Activated CD4-positive, alpha-beta T cell treated with anti-CD3 and anti-CD28 coated beads, Interleukin-2, amount 50 U/mL, for 16 hours (primary cell): ENCODE measurements at places on chromosomes 16 and 17.

- DNase-seq = no peak
Measured at GRCh38 chr17:76238847-76239537, 1.3 kb downstream of the RNF157 start.

GRCh38 chr17:62882878-62883277, 74.8 kb upstream of the MARCHF10 start:
- DNase-seq = peak; percentile 12

DNA sequence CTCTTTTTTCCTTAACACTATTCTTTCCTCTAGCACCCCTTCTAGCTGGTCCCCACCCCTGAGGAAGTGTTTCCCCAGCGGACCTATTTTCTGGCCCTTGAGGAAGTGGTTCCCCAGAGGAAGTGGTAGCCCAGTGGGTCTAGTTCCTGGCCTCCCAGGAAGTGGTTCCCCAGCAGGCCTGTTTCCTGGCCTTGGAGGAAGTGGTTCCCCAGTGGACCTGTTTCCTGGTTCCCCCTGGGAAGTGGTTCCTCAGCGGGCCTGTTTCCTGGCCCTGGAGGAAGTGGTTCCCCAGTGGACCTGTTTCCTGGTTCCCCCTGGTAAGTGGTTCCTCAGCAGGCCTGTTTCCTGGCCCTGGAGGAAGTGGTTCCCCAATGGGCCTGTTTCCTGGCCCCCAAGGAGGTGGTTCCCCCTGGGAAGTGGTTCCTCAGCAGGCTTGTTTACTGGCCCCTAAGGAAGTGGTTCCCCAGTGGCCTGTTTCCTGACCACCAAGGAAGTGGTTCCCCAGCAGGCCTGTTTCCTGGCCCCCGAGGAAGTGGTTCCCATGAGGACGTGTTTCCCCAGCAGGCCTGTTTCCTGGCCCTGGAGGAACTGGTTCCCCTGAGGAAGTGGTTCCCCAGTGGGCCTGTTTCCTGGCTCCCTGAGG, 58.3 kb downstream of the NTN1 start:
- peak; percentile 5 for DNase-seq

- no peak for DNase-seq
Measured at GRCh38 chr17:43410557-43411368, 12.0 kb downstream of the ARL4D start.

GRCh38 chr17:65514541-65514940, 46.9 kb downstream of the AXIN2 start:
- DNase-seq = peak; percentile 24

DNA sequence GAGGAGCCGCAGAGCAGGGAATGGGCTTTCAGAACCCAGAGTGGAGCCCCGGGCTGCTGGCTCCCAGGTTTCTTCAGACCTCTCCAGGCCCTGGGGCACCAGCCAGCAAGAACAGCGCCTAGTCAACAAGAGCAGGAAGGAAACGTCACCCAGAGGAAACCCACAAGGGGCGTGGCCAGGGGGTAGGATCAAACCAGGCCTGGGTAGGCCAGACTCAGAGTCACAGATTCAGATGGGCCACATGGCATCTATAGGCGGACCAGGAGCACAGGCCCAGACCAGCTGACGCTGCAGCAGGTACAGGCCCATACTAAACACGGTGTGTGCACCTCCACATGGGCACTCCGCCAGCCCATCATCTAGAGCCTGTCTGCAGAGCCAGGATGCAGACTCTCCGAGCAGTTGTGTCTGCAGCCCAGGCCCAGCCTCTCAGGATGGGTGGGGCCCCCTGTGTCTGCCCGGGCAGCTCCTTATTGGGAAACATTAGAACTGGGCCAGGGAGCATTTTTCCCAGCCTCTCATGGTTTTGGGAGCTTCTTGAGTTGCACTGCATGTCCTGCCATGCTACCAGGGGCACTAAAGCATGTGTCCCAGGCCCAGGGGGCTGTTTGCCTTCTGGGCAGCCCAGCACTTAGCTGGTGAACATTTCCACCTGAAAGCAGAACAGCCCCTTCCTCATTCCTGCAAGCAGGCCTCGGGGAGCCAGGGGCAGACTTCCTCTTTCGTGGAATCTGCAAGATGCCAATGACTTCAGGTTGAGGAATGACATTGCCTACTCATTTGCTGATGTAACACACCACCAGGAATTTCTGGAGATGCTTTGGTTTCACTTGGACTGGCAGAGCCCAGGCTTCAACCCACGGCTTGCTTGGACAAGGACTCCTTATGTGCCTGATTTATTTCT, at the start of gene NLRP1:
NLRP1 (minus strand) TSS at position 127 of the 904 bp plus-strand sequence. CDS start 552 bp downstream, outside the sequence.
- DNase-seq = peak; percentile 97

DNA sequence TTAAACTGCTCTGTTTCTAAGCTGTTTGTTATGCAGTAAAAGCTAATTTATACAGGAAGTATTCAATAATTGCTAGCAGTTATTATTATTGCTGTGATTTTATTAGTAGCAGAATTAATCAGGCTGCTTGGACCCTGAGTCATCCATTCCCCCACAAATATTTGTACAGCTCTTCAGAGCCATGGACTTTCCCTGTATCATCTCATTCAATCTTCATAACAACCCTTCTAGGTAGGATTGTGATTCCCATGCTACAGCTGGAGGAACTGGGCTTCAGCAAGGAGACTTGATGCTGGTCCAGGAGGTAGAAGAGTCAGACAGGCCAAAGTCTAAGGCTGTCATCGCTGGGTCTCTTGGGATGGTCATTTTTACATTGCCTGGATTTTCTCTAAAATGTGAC, 208.3 kb downstream of the C16orf95 start:
- DNase-seq = no peak

DNA sequence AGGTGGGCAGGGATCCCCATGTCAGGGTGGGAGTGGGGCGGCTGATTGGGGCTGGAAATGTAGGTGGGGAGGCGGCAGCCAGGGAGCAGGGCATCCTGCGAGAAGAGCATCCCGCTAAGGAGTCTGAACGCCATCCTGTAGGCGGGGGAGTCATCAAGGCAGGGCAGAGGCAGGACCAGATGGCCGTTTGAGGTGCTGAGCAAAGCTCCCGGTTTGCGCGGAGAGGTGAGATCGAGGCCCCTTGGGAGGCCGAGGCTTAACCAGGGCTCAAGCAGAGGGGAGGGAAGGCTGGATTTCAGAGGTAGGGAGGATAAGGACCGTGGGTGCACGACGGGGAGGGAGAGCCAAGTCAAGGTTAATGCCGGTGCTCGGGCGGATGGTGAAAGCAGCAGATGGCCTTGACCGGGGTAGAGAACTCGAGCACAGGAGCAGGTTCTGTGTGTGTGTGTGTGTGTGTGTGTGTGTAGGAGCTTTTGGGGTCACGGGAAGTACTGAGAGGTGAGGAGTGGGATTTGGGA, 472 bp upstream of the NME2 start:
- DNase-seq = no peak

DNA sequence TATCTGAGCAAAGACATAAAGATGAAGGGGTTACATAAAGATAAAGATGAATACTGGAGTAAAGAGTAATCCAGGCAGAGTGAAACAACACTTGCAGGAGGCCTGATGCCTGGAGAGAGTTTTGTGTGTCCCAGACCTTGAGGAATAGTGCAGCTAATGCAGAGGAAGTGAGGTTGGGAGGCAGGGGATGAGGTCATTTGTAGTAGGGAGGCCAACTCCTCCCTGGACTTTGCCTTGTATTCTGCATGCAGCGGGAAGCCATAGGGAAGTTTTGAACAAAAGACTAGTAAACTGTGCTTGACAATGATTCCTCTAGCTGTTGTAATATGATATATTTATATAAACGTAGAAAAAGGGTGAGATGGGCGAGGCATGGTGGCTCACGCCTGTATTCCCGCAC, 356.6 kb downstream of the KCNJ2 start:
- no peak for DNase-seq

DNA sequence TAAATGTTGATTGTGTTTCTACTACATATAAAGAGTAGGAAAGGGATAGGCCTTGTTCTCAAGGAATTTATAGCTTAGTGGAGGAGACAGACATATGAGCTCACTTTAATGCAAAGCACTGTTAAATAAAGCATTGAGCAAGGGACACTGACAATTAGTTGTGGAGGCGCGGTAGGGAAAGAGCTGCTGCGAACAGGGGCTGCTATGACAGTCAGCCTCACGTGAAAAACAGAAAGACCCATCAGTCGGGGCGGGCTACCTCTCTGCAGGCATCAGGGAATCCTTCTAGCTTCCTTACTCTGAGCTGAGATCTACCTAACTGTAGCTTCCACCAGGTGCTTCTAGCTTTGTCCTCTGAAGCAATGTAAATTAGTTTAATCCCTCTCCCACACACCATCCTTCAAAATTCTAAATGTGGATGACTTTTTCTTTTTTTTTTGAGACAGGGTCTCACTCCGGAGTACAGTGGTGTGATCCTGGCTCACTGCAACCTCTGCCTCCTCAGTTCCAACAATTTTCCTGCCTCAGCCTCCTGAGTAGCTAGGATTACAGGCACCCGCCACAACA, 129.9 kb upstream of the ZFHX3 start:
- no peak for DNase-seq

DNA sequence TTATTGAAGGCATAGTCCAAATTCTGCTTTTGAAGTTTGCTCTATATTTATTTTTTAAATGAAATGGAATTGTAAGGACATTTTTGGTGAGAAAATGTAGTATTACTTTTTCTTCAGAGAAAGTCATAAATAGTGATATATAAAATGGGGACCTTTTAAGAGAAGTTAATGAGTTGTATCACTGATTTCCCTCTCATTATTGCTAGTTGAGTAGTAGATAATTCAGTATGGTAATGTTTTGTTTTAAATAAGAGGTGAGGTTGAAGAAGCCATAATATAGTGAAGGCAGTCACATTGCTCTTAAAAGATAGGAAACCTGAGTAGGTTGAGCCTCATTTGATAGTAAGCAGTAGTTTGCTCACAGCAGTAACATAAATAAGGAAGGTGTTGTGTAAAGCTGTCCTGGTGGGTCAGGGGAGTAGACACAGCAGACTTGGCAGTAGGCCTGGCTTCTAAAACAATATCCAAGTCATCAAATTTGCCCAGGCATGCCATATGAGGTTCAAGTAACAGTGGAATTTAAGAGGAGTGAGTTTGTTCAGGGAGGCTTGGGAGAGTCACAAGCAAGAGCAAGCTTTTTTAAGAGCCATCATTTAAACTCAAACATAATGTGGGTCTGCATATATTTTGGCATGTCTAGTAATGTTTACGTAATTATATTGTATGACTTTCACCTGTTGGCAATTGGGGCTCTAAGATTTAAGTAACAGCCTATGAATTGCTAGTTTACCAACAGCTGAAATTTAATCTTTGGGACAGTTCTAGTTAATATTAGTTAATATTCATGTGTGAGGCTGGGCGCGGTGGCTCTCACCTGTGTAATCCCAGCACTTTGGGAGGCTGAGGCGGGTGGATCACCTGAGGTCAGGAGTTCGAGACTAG, 6.5 kb downstream of the NFATC3 start:
- DNase-seq = no peak

DNA sequence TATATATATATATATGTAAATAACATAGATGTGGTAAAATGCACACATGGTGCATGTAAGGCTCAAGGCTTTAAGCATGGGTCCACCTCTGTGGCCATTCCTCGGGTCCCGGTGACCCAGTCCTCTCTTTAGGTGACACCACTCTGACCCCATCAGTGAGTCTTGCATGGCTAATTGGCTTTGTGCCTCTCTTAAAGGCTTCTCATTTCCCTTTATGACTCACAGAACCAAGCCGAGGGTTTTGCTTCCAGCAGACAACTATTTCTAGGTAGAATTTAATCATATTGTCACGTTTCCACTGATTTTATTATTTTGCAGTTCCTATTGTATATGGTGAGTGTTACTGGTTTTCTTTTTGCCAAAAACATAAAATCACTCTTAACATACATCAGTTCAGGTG, 59.7 kb downstream of the PLCG2 start:
- DNase-seq = peak; percentile 27

GRCh38 chr17:73342541-73343167, 30.9 kb upstream of the CDC42EP4 start:
- no peak for DNase-seq

DNA sequence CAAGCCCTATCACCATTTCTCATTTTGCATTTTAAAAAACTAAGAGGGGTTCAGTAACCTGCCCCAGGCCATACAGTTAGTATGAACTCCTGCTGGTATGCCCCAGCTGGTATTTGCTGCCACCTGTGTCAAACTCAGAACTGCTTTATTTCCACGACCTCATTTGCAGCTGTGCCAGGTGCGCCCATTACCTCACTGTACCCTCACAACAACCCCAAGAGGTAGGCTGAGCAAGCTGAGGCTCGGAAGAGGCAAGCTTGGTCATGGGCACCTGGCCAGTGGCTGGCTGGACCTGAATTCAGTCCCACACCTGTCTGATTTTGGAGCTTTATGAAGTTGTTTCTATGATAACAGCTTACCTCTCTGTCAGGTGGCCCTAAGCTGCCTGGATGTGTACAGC, 7.6 kb downstream of the EPN2 start:
- no peak for DNase-seq

DNA sequence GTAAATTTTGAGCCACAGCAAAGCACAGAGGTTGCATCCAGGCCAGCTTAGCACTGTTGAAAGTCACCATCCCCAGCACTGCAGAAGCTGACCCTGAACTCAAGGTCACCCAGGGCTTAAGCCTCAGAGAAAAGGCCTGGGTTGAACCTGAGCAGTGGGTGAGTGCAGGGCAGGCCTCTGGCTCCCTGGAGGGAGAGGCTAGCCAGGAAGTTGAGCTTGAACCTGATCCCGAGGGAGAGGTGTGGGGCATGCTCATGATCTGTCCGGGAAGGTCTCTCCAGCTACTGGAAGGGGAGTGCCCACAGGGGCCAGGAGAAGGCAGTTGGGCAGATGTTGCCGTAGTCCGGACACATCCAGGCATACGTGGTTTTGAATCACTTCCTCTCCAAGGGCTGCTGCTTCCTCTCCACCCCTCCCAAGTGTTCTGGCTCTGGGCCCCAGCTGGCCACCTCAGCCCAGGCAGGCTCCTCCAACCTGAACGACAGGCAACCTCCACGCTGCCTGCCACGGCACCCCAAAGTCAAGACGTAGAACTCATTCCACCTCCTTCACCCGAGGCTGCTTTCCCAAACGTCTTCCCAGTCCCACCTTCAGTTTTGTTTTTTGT, 18.4 kb downstream of the CARHSP1 start:
- DNase-seq = no peak

- no peak for DNase-seq
Measured at GRCh38 chr17:47914306-47914948, 18.4 kb downstream of the SP2 start.

- peak; percentile 41 for DNase-seq
Measured at GRCh38 chr17:1491443-1492248, 840 bp downstream of the MYO1C start.

DNA sequence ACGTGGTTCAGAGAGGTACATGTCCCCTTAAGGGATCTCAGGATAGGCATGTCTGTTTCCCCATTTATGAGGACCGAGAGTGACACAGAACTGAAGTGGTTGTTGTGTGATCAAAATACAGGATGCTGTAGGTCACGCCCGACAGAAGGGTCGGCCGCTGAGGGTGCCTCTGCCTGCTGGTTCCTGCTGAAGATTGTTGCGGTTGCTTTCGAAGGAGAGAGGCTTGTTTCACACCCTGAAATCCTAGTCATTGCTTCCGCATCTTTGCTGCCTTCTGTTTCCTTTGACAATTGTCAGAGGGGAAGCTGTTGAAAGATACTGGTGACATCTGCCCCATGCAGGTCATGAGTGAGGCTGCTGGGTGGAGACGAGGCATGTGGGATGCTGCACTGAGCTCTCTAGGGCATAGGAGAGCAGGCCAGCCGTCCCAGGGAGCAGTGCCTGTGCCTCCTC, 3.8 kb upstream of the NAT9 start:
- DNase-seq = peak; percentile 89
